MCF 10A (cell line): ENCODE measurements at places on chromosomes 4 and X.

GRCh38 chr4:48787056-48787455 lies 7.0 kb upstream of the FRYL start:
- no peak for DNase-seq

DNA sequence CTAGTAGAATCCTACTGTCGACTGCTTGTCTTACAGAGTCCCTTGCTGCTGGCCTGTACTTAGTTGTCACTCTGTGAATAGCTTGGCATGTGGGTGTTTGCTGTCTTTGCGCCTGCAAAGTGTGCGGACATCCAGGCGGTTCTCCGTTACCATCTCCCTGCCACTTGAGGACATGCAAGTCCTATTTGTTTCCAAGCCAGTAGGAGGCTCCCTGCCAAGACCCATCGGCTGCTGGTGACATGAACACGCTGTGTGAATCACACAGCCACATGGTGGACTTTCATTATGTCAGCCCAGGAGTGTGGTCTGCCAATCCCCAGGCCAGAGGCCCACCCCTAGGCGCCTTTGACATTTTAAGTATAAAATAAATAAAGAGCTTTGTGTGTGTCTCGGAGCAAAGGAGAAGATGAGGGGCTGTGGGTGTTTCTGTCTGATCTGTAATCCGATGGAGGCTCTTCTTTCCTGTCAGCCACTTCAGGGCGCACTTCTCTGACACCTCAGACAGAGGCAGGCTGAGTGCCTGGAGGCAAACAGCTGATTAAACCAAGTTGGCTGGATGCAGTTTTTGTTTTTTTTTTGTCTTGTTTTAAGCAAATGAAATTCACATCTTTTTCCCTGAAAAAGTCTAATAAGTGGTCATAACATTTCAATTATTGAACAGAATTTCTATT lies 51.5 kb downstream of the ALPK1 start:
- peak; percentile 57 for DNase-seq

- no peak for DNase-seq
Measured at GRCh38 chr4:101022151-101023024, 324.9 kb downstream of the PPP3CA start.

DNA sequence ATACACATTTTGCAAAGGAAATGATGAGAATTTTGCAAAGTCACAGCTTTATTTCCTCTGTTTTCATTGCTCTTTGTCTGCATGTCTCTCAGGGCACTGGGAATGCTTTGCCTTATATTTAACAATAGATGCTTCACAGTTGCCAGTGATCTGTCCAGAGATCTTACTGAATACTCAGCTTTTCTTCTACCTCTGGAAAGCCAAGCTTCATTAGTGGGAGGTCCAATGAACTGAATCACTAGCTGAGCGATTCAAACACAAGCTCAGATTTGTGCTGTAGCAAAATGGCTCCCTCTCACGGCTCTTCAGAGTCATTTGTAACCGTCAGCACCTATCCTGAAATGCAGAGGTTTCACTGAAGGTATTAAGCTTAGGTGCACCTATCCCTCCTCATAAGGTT lies 138.9 kb downstream of the DCLK2 start:
- DNase-seq = peak; percentile 61

DNA sequence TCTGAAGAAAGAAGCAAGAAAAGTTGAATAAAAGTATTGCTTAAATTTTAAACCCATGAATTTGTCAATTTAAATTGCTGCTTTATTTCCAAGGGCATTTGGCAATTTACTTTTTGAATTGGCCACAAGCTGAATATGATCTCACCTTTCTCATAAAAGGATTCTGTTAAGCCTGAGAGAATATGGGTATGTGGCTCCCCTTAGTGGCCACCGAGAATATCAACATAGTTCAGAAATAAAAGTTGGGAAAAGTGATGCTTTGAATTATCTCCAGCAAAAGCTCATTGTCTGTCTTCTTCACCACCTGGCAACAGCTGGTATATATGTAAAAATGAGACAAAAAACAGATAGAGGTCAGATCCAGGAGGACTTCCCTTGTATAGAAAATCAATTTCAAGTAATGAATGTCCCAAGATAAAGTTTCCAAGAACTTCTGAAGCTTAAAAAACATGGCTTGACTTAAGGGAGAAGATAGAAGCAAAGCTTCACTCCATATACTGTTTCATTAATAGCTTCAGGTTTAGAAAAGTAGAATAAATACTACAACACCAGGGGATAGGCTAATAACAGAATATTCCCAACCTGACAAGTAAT lies 290.7 kb upstream of the FAM241A start:
- peak; percentile 50 for DNase-seq

DNA sequence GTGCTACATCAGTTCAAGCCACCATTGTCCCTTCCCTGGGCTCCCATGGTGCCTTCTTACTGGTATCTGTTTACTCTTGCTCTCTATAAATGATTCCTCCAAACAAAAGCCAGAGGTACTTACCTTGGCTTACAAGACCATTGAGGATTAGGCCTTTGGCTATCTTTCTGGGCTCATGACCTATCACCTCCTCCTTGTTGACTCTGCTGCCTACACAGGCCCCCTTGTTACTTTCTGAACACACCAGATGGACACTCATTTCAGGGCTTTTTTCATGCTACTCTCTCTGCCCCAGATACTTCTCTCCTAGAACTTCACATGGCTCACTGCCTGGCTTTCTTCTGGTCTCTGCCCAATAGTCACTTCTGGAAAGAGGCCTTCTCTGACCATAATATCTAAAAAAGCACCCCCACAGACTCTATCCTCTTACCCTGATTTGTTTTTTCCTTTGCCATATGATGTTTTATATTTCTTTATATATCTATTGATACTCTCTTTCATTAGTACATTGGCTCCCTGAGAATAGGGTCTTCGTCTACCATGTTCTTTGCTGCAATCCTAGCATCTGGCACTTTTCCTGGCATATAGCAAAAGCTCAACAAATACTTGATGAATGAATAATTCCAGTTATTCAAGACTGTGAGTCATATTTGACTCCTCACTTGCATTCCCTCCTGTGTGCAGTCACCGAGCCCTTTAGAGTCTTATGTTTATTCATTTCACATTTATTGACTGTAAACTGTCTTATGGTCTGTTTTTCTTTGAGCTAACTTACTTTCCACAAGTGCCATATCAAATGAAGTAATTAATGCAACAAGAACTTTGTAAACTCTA lies 27.1 kb upstream of the TAPT1 start:
- DNase-seq = peak; percentile 69

DNA sequence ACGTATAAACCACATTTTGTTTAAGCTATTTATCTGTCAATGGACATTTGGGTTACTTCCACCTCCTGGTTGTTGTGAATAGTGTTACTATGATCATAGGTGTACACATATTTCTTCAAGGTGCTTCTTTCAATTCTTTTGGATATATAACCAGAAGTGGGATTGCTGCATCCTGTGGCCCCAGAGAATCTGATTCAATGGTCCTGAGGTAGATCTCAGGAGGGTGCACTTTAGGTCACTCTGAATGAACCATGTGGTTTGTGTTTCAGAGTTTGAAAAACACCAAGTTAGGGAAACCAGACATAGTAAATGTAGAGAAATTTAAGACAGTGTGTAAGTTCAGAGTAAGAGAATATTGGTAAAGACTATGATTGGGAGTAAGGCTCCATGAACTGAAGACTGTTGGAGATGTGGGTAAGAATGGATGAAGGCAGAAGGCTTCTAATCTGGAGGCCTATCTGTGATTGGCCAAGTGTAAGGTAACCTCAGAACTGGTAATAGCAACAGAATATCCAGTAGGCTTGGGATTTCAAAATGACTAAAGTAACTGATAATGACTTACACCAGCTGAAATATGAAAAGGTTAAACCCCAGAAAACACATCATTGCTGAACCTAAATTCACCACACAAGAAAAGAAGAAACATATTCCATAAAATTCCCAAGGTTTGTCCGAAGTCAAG lies 236.9 kb downstream of the CAMK2D start:
- DNase-seq = no peak

DNA sequence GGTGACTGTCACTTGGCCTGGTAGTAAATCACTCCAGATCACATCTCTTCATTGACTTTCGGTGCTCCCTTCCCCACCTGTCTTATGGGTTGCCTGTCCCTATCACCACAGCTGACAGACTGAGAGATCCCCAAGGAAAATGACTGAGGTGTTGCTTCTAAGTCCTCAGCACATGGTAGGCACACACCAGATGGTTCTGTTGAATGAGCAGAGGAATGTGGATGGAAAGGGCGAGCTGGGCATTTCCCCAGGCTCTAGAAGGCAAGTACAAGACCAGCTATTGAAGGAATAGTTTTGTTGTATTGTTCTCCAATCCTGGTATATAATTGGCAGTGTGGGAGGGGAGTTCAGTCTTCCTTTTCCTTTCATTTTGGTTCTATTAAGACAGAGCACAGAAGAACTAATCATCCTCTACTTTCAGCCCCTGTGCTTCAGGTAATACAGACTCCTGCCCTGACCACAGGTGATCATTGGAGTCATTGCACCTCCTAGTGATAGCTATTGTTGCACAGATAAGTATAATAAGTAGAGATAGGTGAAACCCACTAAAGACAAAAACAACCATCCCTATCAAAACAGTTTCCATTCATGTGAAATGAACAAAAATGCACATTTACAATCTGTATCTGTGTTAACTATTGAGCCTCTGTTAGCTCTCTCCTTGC lies 158.6 kb downstream of the TRAM1L1 start:
- no peak for DNase-seq

DNA sequence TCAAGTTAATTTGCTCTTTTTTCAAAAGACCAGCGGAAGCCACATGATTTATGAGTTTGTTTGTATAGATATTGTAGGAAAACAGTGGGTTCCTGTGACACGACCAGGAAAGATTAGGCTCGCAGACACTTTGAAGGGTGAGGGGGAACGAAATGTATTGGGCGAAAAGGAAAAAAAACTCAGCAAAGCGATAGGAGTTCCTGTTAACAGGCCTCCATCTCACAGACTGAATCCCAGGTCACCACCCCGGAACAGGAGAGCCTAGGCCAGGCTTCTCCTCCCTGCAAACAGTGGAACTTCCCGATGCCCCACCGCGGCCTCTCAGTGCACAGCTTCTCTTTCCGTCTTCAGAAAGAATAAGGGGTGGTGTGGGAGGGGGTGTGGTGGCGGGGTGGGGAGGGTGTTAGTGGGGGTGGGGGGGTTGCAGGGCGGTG lies 181.8 kb upstream of the GPRIN3 start:
- no peak for DNase-seq
